Epithelial cell of proximal tubule (primary cell): ENCODE measurements at places on chromosomes 7 and 10. TPM values are rescaled to one million over a fixed set of nuclear protein-coding genes. Genes with fewer than 3 reads are reported as not detected.

The SLC26A3 gene
- total RNA-seq = not detected in 2 replicates

The TDRD1 gene
- not detected in 2 replicates for total RNA-seq

The LIPN gene
- total RNA-seq = not detected in 2 replicates

The ARMC10 gene
- total RNA-seq = 56.7 and 57.6 TPM in 2 replicates

The C10orf143 gene
- 0.22 and 4.7 TPM in 2 replicates for total RNA-seq

The ICA1 gene
- 9.6 and 30.3 TPM in 2 replicates for total RNA-seq

The RBP4 gene
- total RNA-seq = 2.4 and 2.7 TPM in 2 replicates

DNA sequence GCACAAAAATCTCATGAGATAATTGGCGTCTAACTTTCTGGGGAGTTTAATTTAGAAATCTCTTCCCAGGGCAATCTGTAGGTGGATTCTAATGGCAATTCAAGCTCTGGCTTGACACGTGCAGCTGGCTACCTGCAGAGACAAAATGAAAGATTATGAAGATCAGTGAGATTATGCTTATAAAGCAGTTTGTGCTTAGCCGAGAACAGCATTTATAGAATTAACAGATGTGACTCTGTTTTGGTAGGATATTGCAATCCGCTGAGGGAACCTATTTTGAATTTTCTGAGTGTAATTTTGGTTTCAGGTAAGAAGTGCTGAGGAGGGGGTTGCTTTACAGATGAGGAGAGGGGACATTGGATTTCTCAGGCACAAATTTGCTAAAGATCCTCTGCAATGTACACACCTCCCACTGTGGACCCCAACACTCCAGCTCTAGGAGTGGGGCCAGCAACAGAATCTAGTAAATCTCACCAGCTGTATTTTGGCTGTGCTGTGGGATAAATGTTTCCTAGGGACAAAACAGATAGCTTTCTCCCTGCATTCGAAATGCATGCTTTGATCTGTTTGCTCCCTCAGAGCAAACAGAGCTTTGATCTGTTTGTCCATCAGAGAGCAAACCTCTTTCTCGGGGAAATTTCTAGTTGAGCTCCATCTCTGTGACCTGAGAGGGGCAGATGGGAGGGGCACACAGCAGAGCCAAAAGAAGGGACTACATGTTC, 7.4 kb downstream of the GJD4 start:
- DNase-seq = no peak

DNA sequence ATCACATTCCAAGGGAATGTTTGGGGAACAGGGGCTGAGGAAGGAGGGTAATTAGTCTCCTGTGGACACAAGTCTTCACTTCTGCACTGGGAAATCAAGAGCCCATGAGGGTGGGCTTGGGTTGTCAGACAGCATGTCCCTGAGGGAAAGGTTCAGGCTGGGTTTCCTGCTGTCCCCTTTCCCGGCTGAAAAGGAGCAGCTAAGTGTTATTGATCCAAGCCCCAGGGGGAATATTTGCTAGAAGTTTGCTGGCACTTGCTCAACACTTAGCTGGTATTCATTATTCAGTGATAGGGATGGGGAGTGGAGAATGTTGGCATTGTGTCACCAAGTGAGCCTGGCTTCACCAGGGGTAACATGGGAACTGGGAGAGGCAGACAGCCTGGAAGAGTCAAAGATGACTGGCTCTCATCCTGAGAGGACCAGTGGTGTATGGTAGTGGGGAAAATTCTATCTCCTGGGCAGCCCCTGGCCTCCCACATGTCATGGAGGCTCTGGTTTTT, 344.4 kb upstream of the PODXL start:
- no peak for DNase-seq

DNA sequence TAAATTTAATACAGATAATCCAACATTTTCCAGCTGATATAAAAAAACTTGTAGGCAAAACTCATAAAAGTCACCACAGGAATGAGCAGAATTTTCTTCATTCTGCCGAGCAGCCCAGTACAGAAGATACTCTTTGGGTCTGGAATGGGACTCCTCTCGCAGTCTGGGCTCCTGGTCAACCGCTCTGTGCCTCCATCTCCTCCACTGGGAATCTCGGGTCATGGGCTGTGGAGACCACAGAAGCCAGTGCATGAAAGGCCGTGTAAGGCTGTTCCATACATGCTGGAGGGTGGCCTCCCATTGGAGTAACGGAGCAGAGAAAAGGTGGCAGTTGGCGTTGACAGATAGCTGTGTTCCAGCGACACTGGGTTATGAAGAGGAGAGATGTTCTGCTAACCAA, 616.4 kb upstream of the MGMT start:
- DNase-seq = no peak

GRCh38 chr10:62056219-62056618, 154.7 kb downstream of the ARID5B start:
- DNase-seq = no peak

- DNase-seq = no peak
Measured at GRCh38 chr10:101122270-101123084, 8.6 kb upstream of the TLX1 start.

GRCh38 chr7:128323040-128323439, 20.7 kb downstream of the RBM28 start:
- DNase-seq = no peak

- no peak for DNase-seq
Measured at GRCh38 chr10:86969421-86970041, 1.2 kb downstream of the ADIRF start.

DNA sequence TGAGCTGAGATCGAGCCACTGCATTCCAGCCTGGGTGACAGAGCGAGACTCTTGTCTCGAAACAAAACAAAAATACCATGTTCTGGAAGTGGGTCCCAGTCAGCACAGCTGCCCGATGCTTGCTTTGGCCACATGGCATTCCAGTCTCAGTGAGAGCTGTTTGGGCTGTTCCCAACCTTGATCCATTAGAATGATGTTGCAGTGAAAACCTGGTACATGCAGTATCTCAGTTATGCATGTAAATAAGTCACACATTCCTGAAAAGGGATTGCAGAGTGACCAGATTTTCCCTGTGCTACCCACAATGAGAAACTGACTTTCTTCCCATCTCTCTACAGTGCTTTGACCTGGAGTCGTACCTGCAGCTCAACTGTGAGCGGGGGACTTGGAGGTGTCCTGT, 15.4 kb downstream of the ZMIZ2 start:
- DNase-seq = no peak

DNA sequence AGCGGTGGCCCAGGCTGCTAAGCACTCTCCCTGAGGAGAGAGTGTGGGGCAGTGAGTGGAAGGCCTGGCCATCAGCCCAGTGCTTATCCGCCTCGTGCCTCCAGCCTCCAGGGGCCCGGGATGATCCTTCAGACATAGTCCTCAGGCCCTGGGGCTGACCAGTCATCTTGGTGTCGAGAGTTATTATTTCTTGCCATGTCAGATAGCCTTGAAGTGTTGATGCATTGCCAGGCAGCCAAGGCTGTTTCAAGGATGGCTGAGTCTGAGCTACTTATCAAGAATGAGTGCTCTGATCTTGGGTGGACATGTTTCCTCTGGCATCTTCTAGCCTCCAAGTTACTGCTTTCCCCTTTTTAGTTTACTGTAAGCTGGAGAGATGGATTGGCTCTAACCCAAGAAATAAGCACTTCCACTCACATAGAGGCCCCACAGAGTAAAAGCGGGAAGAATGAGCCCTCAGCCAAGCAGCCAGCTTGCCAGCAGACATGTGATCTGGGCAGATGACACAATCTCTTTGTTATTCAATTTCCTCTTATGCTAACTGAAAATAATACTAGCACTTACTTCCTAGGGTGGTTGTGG, 136.5 kb upstream of the NAMPT start:
- DNase-seq = peak; percentile 86

DNA sequence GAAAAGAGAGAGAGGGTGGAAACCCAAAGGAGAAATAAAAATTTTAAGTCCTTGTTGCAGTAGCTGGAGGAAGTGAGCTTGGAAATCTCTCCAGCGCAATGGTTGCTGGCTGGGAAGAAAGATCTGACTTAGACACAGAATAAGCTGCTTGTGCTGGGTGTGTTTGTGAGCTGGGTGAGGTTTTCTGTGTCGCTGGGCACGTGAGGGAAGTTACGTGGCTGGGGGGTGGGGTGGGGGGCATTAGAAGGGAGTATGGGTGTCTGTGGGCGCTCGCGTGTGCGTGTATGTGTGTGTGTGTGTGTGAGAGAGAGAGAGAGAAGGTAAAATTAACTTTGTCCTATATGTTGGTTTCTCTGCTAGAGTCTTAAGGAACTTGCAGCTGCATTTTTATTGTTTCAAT, 11.6 kb downstream of the TCF7L2 start:
- no peak for DNase-seq

- DNase-seq = no peak
Measured at GRCh38 chr7:70676243-70676642, 455.7 kb upstream of the GALNT17 start.

DNA sequence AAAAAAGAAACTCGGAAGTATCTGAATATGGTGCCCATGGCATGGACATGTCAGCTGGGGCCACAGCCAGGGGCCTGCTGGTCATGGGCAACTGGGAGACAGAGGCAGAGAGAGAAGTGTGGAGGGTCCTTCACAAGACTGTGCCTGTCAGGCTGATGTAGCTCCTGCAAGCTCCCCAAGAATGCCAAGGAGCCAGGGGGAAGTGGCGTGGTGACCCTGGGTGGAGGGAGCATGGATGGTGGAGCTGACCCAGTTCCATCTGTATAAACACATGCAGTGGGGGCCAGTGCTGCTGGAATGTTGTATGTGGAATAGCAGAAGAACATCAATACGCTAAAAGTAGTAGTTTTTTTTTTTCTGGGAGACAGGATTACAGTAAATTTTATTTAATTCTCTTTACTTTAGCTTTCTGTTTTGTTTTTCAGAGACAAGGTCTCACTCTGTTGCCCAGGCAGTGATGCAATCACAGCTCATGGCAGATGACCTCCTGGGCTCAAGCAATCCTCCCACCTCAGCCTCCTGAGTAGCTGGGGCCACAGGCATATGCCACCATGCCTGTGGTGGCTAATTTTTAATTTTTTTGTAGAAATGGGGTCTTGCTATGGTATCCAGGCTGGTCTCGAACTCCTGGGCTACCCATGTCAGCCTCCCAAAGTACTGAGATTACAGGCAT, 10.5 kb upstream of the ZMIZ2 start:
- DNase-seq = no peak

GRCh38 chr10:80702143-80702542, 164.4 kb downstream of the SH2D4B start:
- DNase-seq = no peak

GRCh38 chr10:77228559-77228958, 409.0 kb downstream of the KCNMA1 start:
- no peak for DNase-seq

- no peak for DNase-seq
Measured at GRCh38 chr7:108598153-108598552, 28.5 kb downstream of the DNAJB9 start.

DNA sequence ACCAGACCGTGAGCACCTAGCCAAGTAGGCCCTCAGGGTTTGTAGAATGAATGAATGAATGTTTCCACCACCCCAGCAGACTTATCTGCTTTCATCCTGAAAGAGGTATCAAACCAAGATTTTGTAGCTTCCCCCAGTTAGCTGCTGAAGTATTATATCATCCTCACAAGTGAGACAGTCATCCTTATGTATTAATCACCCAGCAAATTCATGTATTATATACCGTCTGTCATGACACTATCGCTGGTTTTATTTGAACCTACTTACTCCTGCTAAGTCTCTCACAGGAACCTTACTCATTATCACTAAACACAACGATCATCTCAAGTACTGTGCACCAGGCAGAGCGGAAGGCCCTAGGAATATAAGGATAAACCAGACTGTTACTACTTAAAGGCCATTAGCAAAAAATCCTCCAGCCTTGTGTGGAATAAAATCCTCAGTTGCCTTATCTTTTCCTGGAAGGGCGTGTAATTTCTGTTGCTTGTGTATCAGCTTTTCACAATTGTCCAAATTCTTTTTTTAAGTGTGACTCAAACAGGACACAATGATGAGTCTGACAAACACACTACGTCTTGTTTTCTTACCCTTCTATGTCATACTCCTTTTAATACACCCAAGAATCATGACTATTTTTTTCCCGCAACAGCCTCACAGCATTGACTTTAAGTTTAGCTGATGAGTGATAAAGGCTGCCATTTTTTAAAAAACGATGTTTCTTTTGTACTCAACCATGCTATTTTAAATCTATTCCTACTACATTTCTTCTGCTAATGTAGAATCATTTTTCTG, 176.1 kb upstream of the KLF14 start:
- no peak for DNase-seq

GRCh38 chr7:44486693-44487092, 3.8 kb downstream of the NUDCD3 start:
- DNase-seq = peak; percentile 58

DNA sequence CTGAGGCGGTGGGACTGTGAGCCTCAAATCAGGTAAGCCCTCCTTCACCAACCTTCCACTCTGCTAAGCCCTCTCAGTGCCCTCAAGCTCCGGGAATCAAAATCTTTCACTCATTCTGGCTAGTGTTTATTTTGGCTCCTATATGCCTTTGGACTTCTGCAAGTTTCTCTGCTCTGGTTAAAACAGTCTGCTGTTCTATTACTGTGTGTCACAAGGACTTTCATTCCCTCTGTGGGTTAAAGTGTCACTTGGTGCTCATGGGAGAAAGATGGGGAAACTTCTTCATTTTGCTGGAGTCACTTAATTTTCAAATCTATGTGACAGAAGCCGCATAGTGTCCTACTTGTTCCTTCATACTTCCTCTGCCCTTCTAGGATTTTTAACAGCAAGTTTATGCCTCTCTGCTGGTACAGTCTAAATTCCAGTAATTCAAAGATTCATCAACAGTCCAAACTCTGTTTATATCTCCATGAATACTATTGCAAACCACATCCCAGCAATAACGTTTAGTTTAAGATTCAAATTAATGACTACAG, 61.3 kb downstream of the CD36 start:
- no peak for DNase-seq

GRCh38 chr10:91759581-91759986, 38.6 kb upstream of the TNKS2 start:
- DNase-seq = no peak

- no peak for DNase-seq
Measured at GRCh38 chr10:73863039-73863817, 11.1 kb downstream of the CAMK2G start.

DNA sequence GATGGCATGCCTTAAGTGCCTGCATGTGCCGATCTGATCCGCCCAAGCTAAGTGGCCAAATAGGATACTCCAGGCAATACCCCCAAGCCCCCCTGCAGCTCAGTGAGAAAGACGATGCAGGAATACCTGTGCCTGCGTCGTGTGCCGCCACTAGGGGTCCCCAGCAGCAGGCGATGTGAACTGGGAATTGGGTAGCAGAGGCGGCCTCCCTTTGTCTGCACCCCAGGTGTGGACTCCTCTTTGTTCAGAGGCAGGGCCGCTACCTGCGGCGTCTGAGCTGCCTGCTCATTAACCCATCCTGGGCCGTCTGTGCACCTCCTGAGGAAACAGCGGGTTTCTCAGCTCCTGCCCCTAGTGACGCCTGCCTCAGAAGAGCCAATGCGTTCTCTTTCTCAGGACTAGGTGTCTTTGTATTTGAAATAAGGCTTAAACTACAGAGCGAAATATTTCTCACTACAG, 4.8 kb upstream of the CHN2 start:
- no peak for DNase-seq
